NCI-H460 (cell line): ENCODE measurements at places on chromosomes 5 and 9. TPM values are rescaled to one million over a fixed set of nuclear protein-coding genes. Genes with fewer than 3 reads are reported as not detected.

The THBS4 gene
- total RNA-seq = 0.17 TPM in 1 of 2 replicates, not detected in the other

The FOXD4L4 gene
- 0.07 TPM in 1 of 2 replicates, not detected in the other for total RNA-seq

The GABRA1 gene
- not detected in 2 replicates for total RNA-seq

The FOXD4 gene
- 0.14 and 0.30 TPM in 2 replicates for total RNA-seq

The RMND5B gene
- total RNA-seq = 24.1 and 25.2 TPM in 2 replicates

The ITK gene
- 0.07 and 0.46 TPM in 2 replicates for total RNA-seq

The PCDHA12 gene
- 4.4 and 5.6 TPM in 2 replicates for total RNA-seq

The LECT2 gene
- total RNA-seq = not detected in 2 replicates

The GZMA gene
- total RNA-seq = not detected in 2 replicates

The FCHO2 gene
- total RNA-seq = 17.7 and 17.9 TPM in 2 replicates

The GPR151 gene
- not detected in 2 replicates for total RNA-seq

The CKMT2 gene
- total RNA-seq = not detected in 2 replicates

The NSMF gene
- 34.9 and 36.8 TPM in 2 replicates for total RNA-seq

The RNF180 gene
- 2.8 and 2.9 TPM in 2 replicates for total RNA-seq
